ENCODE measurements at places on chromosomes 1 and 21.

GRCh38 chr1:175174309-175175102, 18.1 kb downstream of the KIAA0040 start:
- DNase-seq = peak; percentile 37

- DNase-seq = no peak
Observed at GRCh38 chr1:207051191-207051943, at the start of gene YOD1. TSS of gene YOD1 (minus strand) at chr1:207051208. CDS start at chr1:207051030, 178 bp downstream.

DNA sequence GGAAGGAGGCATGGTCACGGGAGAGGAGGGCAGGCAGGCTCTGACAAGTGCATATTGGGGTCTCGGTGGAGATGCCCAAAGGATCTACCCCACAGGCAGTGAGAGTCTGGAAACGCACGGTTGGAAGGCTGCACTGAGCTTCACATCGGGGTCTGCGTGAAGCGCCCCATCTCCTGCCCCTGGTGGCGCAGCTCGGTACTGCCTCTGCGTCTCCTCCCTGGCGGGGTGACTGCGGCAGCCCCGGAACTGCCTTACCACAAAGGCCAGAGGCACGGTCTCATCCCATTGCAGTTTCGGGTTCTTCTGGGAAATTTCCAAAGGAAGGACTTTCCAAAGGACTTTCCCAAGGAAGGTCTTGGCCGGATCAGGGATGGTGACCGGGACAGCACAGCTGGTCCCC, 69.2 kb upstream of the AJAP1 start:
- DNase-seq = peak; percentile 6

GRCh38 chr1:207659545-207660153, 14.7 kb downstream of the CR1L start:
- no peak for DNase-seq

GRCh38 chr1:114671011-114671938, 1.4 kb upstream of the DENND2C start:
- DNase-seq = peak; percentile 32

GRCh38 chr1:22855668-22856606, 116.7 kb downstream of the LACTBL1 start:
- no peak for DNase-seq

DNA sequence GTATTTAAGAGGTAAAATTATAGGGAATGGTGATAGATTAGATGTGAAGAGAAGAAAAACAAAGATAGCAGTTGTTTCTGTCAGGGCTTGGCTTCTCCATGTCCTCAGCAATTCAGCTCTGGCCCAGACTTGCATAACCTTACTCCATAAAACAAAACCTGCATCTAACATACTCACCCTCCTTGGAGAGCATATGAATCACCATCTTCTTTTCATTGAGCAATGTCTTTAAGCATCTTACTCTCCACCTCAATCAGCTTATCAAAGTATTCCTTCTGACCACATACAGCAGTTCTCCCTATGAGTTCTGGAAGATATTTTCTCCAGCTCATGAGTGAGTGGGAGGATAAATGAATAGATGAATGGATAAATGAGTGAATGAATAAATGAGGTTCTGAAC, 49.0 kb downstream of the RAB3B start:
- DNase-seq = no peak

- DNase-seq = peak; percentile 27
Observed at GRCh38 chr21:39314143-39315027, 953 bp upstream of the BRWD1 start.

DNA sequence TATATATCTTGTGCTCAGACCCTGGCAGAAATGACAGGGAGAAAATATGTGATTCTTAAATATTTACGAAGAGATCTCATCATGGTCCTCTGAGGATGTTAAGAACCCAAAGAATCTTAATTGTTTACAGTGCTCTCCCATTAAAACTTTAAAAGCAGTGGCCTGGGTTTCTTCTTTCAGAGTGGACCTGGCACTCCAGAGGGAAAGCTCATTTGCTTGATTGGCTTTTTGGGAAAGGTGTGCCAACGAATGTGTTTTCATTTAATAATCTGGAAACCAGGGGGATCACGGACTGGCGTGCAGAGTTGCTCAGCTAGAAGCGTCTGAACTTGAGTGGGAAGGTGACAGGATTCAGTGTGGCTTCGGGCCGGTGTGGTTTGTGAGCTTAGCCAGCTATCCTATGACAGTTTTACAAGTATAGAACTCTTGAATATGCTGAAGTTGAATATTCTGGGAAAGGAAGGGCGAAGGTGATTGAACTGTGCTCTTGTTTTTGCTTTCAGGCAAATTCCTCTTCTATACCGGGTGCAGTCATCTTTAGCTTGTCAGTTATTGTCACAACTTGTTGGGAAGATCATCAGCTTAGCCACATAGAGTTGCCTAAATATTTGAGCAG, 154.8 kb downstream of the C1orf21 start:
- no peak for DNase-seq

DNA sequence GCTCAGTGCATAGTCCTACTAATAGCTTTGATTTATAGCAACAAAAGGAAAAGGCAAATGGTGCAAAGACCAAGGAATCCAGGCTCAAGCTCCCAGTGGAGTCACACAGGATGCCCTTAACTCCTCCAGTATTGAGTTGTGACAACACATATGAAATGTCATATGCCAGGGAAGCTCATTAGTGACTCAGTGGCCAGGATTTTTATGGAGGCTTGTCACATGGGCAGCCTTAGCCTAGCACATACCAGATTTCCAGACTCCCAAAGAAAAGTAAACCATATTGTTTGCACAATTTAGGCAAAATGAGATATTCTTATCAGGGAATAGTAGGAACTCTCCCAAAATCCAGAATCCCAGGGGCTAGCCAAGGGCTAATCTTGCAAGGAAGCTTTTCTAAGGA, 129.2 kb downstream of the MAGI3 start:
- no peak for DNase-seq

DNA sequence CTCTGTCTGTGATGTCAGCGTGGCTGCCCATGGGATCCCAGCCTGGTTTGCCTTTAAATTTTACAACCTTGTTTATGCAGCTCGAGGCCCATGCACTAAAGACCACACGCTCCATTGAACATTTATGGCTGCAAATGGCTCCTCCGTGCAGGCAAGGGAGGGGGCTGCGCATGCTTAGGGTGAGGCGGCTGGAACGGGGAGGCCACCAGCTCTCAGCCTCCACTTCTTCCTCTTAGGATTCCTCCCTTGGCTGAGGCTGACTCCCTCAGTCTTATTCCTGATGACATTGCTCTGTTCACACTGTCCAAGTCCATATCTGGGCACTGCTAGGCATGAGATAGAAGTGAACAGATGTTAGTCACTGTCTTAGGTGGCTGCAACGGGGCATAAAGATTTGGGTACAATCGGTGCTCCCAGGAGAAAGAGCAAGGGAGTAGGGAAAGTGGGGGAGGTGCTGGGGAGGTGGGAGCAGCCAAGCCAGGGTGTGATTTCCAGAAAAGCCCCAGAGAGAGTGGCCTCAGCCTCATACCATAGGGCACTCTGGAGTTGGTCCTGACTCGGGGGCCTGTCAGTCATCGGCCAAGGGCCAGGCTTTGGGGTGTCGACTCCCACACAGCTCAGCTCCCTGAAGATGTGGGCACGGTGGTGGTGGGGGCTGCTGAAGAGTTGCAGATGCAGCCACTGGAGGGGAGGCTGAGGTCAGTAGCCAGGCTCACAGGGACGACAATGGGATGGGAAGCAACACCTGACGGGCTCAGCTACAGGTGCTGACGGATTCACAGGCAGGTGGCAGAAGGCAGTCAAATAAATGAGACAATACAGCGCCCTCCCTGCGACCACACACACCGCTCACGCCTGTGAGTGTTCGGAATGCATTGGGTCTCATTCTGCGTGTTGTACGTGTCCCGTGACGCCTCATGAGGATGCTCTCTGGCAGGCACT, 37.3 kb upstream of the ACTL8 start:
- DNase-seq = no peak

Data from CD4-positive, alpha-beta T cell treated with Interleukin-4 for 4 hours (primary cell).